Activated T-helper 2 cell treated with anti-CD3 and anti-CD28 coated beads, Interferon-gamma antibody, Interleukin-2, Interleukin-4, amounts not matched to agents 10 μg/mL and 5 μg/mL and 100 μg/mL, durations not matched to agents 14 hours and 24 hours and 36 hours (primary cell): ENCODE measurements at places on chromosomes 1 and 21. TPM values are rescaled to one million over a fixed set of nuclear protein-coding genes. Genes with fewer than 3 reads are reported as not detected.
A peak's percentile ranks its signal among the peaks of the same experiment; 100 is the strongest.

Gene VANGL2
- total RNA-seq, result not detected in 2 replicates

Gene SOAT1
- 39.2 and 40.3 TPM in 2 replicates for total RNA-seq

Gene AVPR1B
- not detected in 2 replicates for total RNA-seq

Gene PCBP3
- total RNA-seq, result 6.9 and 8.2 TPM in 2 replicates

DNA sequence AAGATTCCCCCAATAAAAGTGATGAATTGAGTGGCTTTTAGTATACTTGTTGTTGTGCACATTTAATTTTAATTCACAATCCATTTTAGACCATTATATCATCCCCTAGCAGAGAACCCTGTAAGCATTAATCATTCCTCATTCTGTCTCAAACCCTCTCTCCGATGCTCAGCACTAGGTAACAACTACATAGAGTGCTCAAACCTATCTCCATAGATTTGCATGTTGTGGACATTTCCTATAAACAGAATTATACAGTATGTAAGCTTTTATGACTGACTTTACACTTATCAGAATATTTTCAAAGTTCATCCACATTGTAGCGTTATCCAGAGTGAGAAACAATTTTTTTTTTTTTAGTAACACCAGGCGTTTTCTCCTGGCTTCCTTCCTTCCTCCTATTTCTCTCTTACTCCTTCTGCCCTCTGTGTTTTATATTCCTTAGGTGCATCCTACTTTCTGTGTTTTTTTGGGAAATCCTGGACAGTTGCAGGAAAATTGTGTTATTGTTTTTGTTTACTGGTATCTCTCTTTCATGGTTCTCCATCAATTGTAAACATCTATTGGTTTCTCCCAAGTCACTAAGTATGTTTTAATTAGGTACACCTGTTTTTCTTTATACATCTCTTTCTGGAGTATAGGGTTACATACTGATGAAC is 1528.0 kb upstream of the TPTE start:
- H3K27me3 ChIP-seq, result no peaks in the 10 kb centered on the region
- H3K36me3 ChIP-seq, result peaks cover 5% of the 10 kb centered on the region
- no peaks in the 10 kb centered on the region for H3K4me1 ChIP-seq
- no peak overlapping the region for H3K27ac ChIP-seq
- no peak for DNase-seq

DNA sequence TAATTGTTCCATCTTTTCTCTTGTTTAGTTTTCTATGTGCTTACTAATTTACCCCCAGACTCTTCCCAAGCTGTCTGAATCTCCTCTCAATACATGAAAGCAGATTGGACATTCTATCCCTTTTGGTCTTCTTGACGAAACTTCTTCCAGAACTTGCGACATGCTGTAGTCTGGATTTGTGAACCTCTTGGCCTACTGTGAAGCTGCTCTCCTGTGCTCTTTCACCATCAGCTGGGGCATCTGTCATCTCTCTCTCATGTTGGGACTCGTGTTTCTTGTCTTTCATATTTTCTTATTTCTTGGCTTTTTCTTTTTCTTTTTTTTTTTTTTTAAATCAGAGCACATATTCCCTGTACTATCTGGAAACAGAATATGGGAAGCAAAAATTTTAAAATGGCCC is 6.8 kb downstream of the CPT2 start:
- no peak for DNase-seq
- H3K4me3 ChIP-seq, result no peak overlapping the region
- H3K36me3 ChIP-seq, result peaks cover 74% of the 10 kb centered on the region
- no peaks in the 10 kb centered on the region for H3K4me1 ChIP-seq
- H3K27me3 ChIP-seq, result no peaks in the 10 kb centered on the region

DNA sequence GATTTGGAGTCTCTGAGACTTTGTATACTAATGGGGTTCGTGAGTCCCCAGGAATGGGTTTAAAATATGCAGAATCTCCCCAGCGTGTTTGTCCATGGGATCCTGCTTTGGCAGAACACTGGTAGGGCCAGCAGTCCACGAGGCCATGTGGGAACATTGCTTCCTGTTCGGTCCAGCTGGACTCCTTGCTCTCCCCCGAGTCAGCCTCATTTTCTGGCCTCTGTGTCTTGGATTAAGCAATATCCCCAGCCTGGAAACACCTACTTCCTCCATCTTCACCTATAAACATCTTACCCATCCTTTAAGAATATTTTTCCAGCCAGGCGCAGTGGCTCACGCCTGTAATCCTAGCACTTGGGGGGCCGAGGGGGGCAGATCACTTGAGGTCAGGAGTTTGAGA is 142.4 kb downstream of the NAV1 start:
- no peak overlapping the region for H3K27ac ChIP-seq
- H3K27me3 ChIP-seq, result peaks cover 2% of the 10 kb centered on the region
- no peak overlapping the region for H3K4me3 ChIP-seq
- no peaks in the 10 kb centered on the region for H3K4me1 ChIP-seq

GRCh38 chr1:196980859-196981258 is 3.5 kb downstream of the CFHR5 start:
- H3K27me3 ChIP-seq, result no peaks in the 10 kb centered on the region
- no peak overlapping the region for H3K4me3 ChIP-seq
- no peaks in the 10 kb centered on the region for H3K36me3 ChIP-seq
- no peak overlapping the region for H3K27ac ChIP-seq

GRCh38 chr1:71448444-71448843 is 367.6 kb upstream of the ZRANB2 start:
- H3K36me3 ChIP-seq, result no peaks in the 10 kb centered on the region
- no peak overlapping the region for H3K4me3 ChIP-seq
- DNase-seq, result no peak
- H3K27ac ChIP-seq, result no peak overlapping the region

GRCh38 chr1:119783354-119784185 is 14.9 kb upstream of the HMGCS2 start:
- peaks cover 36% of the 10 kb centered on the region for H3K27me3 ChIP-seq
- H3K4me3 ChIP-seq, result no peak overlapping the region

GRCh38 chr1:214537219-214537618 is 14.2 kb downstream of the PTPN14 start:
- no peaks in the 10 kb centered on the region for H3K27me3 ChIP-seq
- no peak for DNase-seq
- H3K4me1 ChIP-seq, result peaks cover 30% of the 10 kb centered on the region
- H3K4me3 ChIP-seq, result no peak overlapping the region

DNA sequence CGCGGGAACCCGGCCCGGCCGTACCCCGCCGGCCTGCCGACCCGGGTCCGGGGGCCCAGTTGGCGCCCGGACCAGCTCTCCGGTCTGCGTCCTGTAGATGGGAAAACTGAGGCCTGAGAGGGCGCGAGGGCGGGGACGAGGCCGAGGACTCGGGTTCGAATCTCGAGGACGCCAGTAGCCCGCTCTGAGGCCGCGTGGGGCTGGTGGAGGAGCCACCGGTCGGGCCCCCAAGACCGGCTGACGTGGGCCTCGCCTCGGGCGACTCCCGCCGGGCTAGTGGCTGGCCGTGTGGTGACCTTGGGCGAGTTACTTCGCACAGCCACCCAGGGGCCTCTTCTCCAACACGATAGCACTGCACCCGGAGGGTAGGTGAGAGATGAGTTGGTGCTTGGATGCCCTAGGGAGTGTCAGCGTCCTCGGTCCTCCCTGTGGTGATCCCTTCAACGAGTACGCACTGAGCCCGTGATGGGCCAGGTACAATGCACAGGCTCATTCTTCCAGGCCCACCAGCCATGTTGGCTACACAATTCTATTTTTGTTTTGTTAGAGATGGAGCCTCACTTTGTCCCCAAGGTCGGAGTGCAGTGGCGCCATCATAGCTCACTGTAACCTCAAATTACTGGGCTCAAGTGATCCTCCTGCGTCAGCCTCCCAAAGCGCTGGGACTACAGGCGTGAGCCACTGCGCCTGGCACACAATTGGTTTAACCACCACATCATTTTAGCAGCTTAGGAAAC is 404 bp upstream of the SCMH1 start:
- peak; percentile 22 for DNase-seq
- H3K36me3 ChIP-seq, result peaks cover 3% of the 10 kb centered on the region
- peak overlapping the region; percentile 72 for H3K4me3 ChIP-seq

DNA sequence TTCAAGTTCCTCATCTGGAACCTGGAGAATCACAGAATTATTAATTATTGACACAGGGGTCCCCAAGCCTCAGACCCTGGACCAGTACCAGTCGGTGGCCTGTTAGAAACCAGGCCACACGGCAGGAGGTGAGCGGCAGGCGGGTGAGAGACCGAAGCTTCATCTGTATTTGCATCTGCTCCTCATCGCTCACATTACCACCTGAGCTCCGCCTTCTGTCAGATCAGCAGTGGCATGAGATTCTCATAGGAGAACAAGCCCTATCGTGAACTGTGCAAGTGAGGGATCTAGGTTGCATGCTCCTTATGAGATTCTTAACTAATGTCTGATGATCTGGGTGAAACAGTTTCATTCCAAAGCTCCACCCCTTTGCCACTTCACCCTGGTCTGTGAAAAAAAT is 125.9 kb downstream of the C1orf21 start:
- no peak for DNase-seq
- no peaks in the 10 kb centered on the region for H3K36me3 ChIP-seq
- peaks cover 11% of the 10 kb centered on the region for H3K27me3 ChIP-seq
- no peak overlapping the region for H3K27ac ChIP-seq
- no peaks in the 10 kb centered on the region for H3K4me1 ChIP-seq

- H3K27ac ChIP-seq, result no peak overlapping the region
- peaks cover 4% of the 10 kb centered on the region for H3K36me3 ChIP-seq
- no peaks in the 10 kb centered on the region for H3K27me3 ChIP-seq
- H3K4me1 ChIP-seq, result peaks cover 11% of the 10 kb centered on the region
Observed at GRCh38 chr1:113027449-113027848, 45.5 kb upstream of the LRIG2 start.

DNA sequence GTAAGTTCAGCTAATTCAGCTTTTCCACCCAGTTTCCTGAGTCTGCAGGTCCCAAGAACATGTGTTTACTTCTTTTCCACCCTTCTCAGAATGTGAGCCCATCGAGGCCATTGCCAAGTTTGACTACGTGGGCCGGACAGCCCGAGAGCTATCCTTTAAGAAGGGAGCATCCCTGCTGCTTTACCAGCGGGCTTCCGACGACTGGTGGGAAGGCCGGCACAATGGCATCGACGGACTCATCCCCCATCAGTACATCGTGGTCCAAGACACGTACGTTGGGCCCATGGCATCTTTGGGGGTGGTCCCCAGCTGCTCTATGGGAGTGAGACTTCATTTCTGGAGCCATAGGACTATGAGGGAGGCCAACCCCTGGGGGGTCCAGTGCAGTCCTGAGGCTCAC is 17.2 kb upstream of the IKBKE start:
- peaks cover 23% of the 10 kb centered on the region for H3K4me1 ChIP-seq
- no peak for DNase-seq
- no peak overlapping the region for H3K4me3 ChIP-seq
- H3K27me3 ChIP-seq, result no peaks in the 10 kb centered on the region

DNA sequence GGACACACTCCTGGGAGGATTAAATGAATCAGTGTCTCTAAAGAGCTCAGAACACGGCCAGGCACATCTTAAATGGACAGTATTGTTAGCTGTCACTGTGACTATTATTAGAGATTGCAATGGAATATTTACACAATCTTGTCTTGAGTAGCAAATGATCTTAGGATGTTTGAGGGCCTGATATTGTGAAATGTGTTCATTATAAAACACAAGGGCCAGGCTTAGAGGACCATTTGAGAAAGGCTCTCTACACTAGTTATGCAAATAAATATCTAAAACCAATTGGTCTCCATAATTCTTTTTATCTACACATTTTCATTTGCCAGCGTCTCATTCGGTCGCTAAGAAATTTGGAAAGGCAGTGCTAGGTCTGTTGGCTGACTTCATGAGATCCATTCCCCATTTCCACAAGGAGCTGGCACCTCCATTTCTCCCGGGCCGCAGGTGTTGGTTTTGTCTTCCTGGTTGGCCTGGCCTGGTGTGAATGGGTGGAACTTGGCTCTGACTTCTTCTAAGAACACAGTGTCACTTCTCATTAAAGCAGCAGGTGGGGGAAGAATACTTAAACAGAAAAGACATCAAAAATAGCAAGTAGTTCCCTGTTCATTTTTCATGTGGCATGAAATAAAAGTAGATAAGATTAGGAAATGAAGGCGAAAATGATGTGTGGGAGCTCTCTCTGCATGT is 56.0 kb upstream of the PLXNA2 start:
- no peaks in the 10 kb centered on the region for H3K36me3 ChIP-seq
